ENCODE measurements at places on chromosomes 4 and X.

DNA sequence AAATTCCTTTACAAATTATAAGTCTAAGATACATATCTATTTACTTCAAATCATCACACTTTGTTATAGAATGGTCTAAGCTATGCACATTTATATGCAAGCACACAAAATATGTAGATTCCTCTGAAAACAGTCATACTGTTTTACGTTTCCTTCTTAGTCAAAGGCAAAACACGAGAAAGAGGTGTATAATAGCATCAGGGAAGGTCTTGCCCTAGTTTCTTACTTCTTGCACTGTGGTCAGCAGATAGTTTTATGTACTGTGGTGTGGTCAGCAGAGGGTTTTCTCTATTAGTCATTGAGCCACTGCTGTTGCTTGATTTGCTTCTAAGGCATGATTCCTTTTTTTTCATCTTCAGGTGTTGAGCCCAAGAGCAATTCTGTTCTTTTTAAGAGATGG is 117.7 kb downstream of the ADAM29 start:
- DNase-seq, result no peak

GRCh38 chr4:184265546-184266351 is 48.1 kb upstream of the ENPP6 start:
- peak; percentile 88 for DNase-seq

DNA sequence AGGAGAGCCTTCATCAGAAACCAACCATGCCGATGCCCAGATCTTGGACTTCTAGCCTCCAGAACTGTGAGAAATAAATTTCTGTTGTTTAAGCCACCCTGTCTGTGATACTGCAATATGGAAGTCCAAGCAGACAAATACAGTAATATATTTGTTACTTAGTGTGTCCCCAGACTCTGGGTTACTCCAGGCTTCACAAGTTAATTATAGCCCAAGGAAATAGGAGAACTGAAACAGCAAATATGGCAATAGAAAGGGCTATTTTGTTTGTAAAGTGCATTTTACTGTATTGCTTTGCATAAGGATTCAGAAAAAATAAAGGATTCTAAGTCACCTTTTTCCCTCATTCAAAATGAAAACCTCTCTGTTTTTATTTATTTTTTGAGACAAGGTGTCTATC is 15.7 kb downstream of the TIGD4 start:
- DNase-seq, result no peak

DNA sequence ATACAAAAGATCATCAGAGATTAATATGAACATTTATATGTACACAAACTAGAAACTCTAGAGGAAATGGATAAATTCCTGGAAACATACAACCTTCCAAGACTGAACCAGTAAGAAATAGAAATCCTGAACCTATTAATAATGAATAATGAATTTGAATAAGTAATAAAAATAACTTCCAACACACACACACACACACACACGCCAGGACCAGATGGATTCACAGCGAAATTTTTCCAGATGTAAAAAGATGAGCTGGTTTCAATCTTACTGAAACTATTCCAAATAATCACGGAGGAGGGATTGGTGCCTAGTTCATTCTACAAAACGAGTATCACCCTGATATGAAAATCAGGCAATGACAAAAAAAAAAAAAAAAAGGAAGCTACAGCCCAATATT is 1095.0 kb downstream of the FAT4 start:
- no peak for DNase-seq

GRCh38 chr4:18397681-18398390 is 376.3 kb upstream of the LCORL start:
- no peak for DNase-seq

All from NCI-H2029 (cell line).